Hematopoietic multipotent progenitor cell (in vitro differentiated cells): ENCODE measurements at places on chromosomes 12 and 14.

GRCh38 chr12:50415899-50416479, 15.3 kb downstream of the LARP4 start:
- DNase-seq = no peak

GRCh38 chr14:99597911-99598600, 6.0 kb downstream of the CCDC85C start:
- DNase-seq = no peak

DNA sequence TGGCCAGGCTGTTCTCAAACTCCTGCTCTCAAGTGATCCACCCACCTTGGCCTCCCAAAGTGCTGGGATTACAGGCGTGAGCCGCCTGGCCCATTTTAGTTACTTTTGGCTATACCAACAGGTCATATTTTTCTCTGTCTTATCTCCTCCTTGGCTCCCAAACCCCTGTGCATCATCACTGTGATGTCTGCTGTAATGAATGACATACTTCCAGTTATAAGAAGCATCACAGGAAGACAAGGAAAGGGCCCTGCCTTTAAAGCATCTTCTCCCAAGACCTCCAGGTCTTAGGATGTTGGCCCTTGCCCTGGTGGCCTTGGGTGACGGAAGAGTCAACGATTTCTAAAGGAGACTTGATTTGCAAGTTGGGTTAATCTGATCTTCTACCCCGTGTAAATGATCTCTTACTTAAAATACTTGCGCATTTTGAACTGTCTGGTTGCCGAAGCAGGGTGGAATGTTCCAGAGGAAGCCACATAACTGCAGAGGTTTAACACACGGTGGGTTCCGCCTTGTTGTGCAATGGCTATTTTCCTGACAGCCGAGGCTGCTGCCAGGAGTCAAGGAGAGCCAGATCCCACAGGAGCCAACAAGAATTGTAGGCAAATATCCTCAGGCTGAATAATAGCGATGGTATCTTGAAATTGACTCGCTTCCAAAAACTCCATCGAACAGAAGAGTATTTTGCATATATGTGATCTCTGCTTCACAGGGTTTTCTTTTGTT, 55.7 kb upstream of the PLXNC1 start:
- no peak for DNase-seq

- no peak for DNase-seq
These were observed 6.0 kb downstream of the SLCO1C1 start for GRCh38 chr12:20701106-20701505.

DNA sequence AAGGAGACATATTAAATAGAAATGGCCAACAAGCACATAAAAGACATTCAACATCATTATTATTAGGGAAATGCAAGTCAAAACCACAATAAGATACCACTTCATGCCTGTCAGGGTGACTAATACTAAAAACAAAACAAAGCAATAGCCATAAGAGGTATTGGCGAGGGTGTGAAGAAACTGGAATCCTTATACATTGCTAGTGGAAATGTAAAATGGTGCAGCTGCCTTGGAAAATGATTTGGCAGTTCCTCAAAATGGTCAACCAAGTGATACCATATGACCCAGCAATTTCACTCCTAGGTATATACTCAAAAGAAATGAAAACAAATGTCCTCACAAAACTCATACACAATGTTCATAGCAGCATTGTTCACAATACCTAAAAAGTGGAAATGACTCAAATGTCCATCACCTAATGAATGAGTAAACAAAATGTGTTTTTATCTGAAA, 27.0 kb downstream of the GPR135 start:
- no peak for DNase-seq

- DNase-seq = no peak
These were observed 365.7 kb downstream of the RPS29 start for GRCh38 chr14:49220492-49220891.

DNA sequence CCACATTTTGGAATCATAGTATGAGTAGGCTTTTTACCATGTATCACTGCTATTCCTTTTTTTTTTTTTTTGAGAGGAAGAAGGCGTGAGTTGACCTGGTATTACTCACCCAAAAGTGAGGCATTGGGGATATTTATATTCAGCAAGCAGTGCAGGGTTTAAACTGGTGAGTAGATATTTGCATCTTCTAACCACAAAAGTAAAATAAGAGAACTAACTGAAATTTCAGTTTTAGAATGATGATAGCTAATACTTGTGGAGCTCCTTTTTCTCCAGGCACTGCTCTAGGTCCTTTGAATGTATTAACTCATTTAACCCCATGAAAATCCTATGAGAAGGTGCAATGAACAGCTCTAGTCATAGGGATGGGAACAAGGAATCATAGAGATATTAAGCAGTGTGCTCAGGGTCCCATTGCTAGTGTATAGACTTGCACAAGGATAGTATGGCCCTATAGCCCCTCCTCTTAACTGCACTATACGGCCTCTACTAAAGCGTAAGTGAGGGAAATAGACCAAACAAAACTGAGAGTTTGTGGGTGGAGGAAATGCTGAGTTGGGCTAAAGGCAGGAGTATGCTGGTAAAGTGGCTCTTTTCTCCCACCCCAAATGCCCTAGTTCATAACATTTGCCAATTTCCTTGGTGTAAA, 104.3 kb upstream of the MAX start:
- DNase-seq = peak; percentile 64

GRCh38 chr14:96576359-96576758, 74.2 kb downstream of the PAPOLA start:
- no peak for DNase-seq

GRCh38 chr14:89956661-89957009, 908 bp downstream of the TDP1 start:
- DNase-seq = no peak

GRCh38 chr12:122861587-122861970, 26.3 kb downstream of the HIP1R start:
- no peak for DNase-seq

DNA sequence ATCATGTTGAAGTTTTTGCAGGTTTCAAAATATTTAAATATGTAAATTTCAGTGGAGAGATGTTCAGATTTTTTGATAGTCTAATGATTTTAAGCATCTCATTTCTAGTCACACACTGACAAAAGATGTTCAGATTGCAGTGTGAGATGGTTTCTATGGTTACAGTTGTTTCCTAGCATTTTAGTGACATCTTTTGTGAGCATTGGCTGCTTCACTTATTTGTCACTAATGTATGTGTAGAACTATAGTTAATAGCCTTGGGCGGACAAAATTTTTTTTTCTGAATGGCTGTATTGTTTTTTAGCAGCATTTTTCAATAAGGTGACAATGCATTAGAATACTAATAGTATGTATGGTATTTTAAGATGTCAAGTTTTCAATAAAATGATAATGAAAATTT, 315.6 kb upstream of the PRKD1 start:
- DNase-seq = no peak

DNA sequence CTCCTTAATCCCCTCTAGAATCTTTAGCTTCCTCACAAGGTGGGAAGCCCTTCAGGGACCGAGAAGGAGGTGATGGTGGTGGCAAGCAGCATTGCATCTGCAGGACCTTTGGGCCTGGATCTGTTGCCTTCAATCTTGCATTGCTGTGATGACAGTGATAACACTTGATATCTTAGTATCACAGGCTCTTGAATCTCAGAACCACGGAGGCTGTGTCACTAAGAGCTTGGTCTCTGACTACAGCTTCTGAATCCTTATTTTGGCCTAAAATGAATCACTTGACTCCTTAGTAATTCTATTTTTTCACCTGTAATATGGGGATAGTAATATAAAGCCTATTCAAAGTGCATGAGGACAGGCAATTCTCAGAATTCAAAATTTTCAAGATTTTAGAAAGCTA, 8.9 kb upstream of the AMN1 start:
- no peak for DNase-seq

- DNase-seq = no peak
These were observed 18.8 kb downstream of the CAPS2 start for GRCh38 chr12:75311369-75311768.

DNA sequence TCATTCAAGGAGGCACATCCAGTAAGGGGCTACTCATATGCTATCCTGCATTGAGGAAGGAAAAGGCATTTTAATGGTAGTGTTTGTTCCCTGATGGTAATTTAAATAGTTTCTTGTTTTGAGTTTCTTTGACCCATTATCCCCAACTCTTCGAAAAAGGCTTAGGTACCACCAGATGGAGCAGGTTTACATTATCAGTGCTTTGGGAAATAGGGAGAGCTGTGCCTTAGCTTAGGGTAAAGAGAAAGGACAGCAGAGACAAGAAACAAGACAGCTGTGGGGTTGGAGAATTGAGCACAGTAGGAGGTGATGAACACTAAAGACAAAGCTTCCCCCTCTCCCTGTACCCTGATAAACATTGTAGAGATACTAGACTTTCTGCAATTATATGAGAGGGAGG, 29.1 kb upstream of the HELB start:
- DNase-seq = no peak

GRCh38 chr14:87601036-87601435, 391.9 kb downstream of the GALC start:
- DNase-seq = no peak

GRCh38 chr12:45381351-45381750, 165.5 kb downstream of the ANO6 start:
- no peak for DNase-seq

DNA sequence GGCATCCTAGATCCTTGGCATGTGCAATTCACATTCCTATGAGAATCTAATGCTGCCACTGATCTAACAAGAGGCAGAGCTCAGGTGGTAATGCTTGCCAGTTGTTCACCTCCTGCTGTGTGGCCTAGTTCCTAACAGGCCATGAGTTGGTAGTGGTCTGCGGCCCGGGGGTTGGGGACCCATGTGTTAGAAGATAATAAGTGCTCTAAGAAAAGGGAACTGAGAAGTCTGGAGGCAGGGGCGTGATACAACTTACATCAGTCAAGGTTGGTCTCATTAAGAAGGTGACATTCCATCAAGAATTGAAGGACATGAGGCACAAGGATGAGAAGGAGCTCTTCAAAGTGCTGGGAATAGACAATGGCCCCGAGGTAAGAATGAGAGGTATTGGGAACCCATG, 49.3 kb downstream of the OVCH1 start:
- no peak for DNase-seq

- no peak for DNase-seq
These were observed 182.5 kb downstream of the SLC2A13 start for GRCh38 chr12:39923364-39923763.

DNA sequence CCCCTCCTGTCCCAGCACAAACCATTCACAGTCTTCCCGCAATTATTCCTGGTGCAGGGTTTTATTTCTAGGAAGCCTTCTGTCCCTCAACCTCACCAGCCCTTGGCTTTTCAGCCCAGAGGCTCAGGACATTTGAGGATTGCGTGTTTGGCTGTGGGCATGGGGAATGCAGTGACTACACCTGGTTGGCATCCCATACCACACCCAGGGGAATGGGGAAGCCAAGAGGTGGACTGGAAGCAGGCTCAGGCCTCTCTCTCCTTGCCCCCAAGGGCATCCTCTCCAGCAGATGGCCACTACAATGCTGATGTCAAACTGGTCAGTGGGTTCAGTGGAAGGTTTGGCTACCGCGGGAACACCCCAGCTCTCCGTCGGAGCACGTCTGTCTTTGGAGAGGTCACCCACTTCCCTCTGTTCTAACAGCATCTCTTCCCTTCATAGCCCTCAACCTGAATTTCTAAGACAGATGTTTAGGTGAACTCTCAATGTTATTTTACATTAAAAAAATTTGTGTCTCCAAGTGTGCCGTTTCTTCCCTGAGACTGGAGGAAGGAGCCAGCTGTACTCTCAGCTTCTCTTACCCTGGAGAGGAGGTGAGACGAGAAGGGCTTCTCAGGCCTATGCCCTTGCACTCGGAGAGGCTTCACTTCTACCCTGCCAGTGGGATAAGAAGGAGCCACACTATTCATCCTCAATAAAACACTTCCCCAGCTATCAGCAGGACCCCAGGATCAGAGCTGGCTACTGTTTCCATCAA, 35.5 kb downstream of the DCAF4 start:
- no peak for DNase-seq
